ENCODE measurements at places on chromosomes 1 and 21.

GRCh38 chr1:220028346-220028895, 17.9 kb downstream of the EPRS1 start:
- no peak for DNase-seq

GRCh38 chr1:192343344-192343743, 26.6 kb downstream of the RGS21 start:
- DNase-seq: no peak

DNA sequence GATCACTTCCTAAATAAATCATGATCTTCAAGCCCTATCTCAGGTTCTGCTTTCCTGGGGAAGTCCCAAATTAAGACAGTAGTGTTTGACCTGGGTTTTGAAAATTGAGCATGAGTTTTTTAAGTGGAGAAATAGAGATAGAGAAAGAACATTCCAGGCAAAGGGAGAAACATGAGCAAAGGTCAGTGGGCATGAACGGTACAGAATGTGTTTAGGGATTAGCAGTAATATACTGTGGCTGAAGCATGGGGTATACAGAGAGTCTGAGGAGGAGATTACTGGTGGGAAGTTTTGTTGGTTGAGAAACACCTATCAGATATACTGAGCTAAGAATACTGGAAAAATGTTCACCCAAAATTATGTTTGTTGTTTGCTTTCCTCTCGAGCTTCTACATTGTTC, 15.2 kb upstream of the MYSM1 start:
- no peak for DNase-seq

DNA sequence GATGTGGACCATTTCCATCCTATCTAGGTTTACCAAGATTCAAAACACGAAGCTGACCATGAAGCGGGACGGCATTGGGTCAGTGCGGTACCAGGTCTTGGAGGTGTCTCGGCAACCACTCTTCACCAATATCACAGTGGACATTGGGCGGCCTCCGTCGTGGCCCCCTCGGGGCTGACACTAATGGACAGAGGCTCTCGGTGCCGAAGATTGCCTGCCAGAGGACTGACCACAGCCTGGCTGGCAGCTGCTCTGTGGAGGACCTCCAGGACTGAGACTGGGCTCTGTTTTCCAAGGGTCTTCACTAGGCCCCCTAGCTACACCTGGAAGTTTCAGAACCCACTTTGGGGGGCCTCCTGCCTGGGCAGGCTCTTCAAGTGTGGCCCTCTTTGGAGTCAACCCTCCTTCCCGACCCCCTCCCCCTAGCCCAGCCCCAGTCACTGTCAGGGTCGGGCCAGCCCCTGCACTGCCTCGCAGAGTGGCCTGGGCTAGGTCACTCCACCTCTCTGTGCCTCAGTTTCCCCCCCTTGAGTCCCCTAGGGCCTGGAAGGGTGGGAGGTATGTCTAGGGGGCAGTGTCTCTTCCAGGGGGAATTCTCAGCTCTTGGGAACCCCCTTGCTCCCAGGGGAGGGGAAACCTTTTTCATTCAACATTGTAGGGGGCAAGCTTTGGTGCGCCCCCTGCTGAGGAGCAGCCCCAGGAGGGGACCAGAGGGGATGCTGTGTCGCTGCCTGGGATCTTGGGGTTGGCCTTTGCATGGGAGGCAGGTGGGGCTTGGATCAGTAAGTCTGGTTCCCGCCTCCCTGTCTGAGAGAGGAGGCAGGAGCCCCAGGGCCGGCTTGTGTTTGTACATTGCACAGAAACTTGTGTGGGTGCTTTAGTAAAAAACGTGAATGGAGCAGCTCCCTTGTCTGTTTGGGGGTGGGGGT, 864 bp upstream of the CCDC24 start:
- no peak for DNase-seq

DNA sequence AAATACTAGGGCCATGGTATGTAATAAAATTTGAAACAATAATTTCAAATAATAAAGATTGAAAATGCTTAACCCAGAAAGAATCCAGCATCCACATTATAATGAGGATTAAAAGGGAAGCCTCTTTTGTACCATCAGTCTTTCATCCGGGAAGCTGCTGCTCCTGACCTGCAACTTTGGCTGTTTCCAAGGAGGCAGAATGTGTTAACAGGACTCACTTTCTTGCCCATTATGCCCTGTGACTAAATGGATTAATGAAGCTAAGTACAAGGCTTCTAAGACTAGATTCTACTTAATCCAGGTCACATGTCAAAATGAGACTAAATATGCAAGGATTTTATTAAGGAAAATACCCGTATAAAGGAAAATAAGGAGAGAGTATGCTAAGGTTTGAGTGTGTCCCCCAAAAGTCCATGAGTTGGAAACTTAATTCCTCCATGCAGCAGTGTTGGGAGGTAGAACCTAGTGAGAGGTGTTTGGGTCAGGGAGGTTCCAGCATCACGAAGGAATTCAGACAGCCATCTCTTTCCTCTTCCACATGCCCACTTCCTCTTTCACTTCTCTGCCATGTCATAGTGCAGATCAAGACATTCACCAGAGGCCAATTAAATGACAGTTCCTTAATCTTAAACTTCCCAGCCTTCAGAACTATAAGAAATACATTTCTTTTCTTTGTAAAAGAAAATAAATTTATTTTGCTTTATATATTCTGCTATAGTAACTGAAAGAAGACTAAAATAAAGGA, 27.7 kb downstream of the FMO2 start:
- no peak for DNase-seq

DNA sequence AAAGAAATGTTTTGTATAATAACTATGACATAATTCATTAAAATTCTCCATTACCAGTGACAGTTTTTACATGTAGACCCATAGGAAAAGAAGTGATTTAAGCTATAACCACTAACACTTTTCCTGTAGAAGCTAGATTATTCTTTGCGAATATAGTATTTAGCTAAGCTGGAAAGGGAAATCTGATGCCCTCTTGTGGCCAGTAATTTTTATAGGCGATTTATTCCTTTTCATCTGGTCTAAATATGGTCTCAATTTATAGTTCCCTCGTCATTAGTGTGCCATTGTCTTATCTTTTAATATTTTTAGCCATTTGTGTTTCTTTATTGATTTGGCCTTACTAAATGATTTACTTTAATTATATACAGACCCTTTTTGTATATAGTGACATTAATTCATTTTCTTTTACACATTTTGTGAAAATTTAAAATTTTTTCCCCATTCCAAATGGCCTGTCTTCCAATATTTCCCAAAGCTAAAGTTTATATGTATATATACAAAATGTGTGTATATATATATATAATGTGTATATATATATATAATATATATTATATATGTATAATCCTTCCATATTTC, 26.7 kb downstream of the BTG3 start:
- peak; percentile 31 for DNase-seq

GRCh38 chr21:15616864-15617574, 112.8 kb upstream of the USP25 start:
- DNase-seq: no peak
